ENCODE measurements at places on chromosomes 1 and 21. TPM values are rescaled to one million over a fixed set of nuclear protein-coding genes. Genes with fewer than 3 reads are reported as not detected.
A peak's percentile ranks its signal among the peaks of the same experiment; 100 is the strongest.

GRCh38 chr1:165234149-165234548 lies 122.4 kb downstream of the LMX1A start:
- peaks cover 5% of the 10 kb centered on the region for H3K4me1 ChIP-seq
- H3K27me3 ChIP-seq: peaks cover 90% of the 10 kb centered on the region
- no peak overlapping the region for H3K4me3 ChIP-seq
- H3K27ac ChIP-seq: no peak overlapping the region
- DNase-seq: no peak

DNA sequence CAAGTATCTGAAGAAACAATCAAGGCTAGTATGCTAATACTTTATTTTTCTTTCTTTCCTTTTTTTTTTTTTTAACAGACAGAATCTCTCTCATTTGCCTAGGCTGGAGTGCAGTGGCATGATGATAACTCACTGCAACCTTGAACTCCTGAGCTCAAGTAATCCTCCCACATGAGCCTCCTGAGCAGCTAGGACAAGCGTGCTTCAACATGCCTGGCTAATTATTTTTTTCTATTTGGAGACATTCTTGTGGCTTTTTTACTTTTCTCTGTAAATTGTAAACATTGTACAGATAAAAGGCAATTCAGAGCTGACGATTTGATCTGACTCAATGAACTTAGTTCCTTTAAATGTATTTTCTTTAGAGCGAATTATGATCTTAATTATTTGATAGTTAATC lies 41.4 kb downstream of the CCDC18 start:
- H3K27ac ChIP-seq: no peak overlapping the region
- H3K4me3 ChIP-seq: no peak overlapping the region
- H3K4me1 ChIP-seq: no peaks in the 10 kb centered on the region
- DNase-seq: no peak

DNA sequence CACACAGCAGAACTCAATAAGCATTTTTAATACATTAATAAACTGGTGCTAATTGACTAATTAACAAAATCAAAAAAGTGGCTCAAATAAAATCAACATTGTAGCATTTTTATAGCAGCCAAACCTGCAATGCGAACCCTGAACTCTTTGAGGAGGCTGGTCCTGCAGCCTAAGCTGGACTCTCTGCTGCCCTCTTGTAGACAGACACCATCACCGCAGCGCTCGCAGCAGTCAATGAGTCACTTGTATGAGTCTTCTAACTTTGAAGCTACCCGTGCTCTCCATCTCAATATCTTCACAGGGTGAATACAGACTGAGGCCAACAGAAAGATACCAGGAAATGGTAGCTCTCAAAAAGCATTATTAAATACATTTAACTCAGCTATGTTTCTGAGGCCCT lies 9.7 kb upstream of the KRTAP7-1 start:
- H3K27ac ChIP-seq: no peak overlapping the region
- no peaks in the 10 kb centered on the region for H3K27me3 ChIP-seq
- peak; percentile 89 for DNase-seq
- no peaks in the 10 kb centered on the region for H3K36me3 ChIP-seq

- H3K4me3 ChIP-seq: peak overlapping the region; percentile 94
- H3K36me3 ChIP-seq: no peaks in the 10 kb centered on the region
- peak; percentile 57 for DNase-seq
These were observed 977 bp downstream of the LCA5L start for GRCh38 chr21:39444421-39445180.

DNA sequence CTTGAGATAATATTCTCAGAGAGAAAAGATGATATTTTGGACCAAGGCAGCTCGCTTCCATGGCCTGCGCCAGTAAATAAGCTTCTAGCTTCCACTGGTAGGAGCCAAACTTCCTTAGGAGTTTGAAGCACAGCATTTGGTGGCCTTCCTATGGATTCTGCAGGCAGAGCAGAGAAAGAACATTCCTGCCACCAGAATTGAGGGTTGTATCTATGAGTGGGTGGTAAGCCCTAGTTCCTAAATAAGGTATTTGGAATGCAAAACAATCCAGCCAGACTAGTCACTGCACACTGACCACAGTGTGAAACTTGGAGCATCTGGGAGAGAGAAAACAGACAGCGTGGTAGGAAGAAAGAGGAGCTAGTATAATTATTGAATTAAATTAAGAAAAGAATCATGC lies 54.1 kb upstream of the BCAR3 start:
- H3K36me3 ChIP-seq: no peaks in the 10 kb centered on the region
- no peak overlapping the region for H3K4me3 ChIP-seq
- no peak overlapping the region for H3K27ac ChIP-seq
- no peak for DNase-seq

- no peaks in the 10 kb centered on the region for H3K27me3 ChIP-seq
- no peaks in the 10 kb centered on the region for H3K4me1 ChIP-seq
- no peak for DNase-seq
- no peak overlapping the region for H3K4me3 ChIP-seq
These were observed 121.7 kb downstream of the ATF6 start for GRCh38 chr1:161887730-161888287.

SLAMF7 gene
- not detected for total RNA-seq

FCGR3B gene
- total RNA-seq: not detected

DNASE2B gene
- not detected for total RNA-seq

EPHB2 gene
- total RNA-seq: 34.0 TPM

All from endodermal cell (in vitro differentiated cells).